ENCODE measurements at places on chromosomes 1 and 21.

GRCh38 chr1:82018319-82018718 is 217.6 kb downstream of the ADGRL2 start:
- no peak for DNase-seq

DNA sequence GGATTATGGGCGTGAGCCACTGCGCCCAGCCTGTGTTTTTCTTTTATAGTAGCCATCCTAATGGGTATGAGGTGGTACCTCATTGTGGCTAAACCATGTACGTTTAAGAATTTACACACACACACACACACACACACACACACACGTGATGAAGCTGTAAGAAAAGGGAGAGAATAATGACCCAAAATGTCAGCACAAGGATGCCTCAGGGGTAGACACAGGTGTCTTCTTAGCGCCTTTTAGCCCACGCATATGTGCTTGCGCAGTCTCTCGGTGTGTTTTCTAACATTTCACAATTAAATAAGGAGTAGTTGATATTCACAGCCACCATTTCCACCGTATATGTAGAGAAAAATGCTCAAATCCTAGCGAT is 782 bp upstream of the PFKL start:
- no peak for DNase-seq

GRCh38 chr1:181936269-181936668 is 125.2 kb downstream of the ZNF648 start:
- no peak for DNase-seq

DNA sequence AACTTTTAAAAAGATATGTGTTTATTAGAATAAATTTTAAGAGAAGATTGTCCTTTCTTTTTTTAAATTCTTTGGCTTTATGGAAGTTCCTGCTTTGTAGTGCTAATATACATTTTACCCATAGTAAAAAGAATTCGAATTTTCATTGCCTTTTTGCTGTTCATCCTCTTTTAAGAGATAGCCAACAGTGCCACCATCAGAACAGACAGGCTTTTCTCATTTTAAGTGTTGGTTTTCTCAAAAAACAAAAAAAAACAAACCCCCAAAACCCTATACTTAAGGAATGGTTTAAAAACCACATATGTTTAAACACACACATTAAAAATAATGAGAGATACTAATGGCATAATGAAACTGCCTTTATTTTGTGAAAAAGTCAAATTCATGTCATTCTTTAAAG is 118.8 kb downstream of the NEK7 start:
- no peak for DNase-seq

DNA sequence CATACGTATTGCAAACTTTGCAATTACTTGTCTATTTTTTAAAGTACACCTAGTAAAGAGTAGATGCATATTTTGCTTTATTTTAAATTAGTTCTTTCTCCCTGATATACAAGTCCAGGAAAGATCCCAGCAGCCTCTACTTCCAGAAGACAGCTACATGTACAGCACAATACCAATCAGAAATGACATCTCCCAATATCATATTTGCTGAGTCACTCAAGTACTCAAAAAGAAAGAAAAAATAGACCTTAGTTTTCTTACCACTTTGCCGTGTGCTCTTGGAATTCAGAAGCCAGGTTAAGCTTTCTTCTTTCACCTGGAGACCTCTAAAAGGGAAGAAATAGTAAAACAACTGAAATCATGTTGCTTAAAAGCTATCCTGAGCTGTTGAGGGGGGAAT is 412.6 kb upstream of the RUNX1 start:
- DNase-seq, result no peak

- no peak for DNase-seq
These were observed 39.0 kb upstream of the ARHGEF16 start for GRCh38 chr1:3415260-3416090.

DNA sequence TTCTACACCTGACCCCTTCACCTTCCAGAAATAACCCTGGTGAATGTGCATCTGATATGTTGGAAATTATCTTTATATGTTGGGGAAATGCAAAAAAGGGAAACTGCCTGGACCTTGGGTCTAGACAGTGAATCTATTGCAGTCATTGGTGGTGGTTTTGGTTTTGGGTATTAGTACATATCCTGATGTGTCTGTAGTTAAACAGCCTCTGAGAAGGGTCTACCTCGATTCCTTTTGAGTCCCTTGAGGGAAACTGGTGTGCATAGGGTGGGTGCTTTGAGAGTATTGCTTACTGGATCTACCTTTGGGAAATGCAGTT is 127.3 kb upstream of the KIAA0040 start:
- no peak for DNase-seq

GRCh38 chr1:232221802-232222499 is 408.0 kb downstream of the SIPA1L2 start:
- no peak for DNase-seq

- peak; percentile 63 for DNase-seq
These were observed 34.3 kb upstream of the PPP1R15B start for GRCh38 chr1:204445860-204446412.

DNA sequence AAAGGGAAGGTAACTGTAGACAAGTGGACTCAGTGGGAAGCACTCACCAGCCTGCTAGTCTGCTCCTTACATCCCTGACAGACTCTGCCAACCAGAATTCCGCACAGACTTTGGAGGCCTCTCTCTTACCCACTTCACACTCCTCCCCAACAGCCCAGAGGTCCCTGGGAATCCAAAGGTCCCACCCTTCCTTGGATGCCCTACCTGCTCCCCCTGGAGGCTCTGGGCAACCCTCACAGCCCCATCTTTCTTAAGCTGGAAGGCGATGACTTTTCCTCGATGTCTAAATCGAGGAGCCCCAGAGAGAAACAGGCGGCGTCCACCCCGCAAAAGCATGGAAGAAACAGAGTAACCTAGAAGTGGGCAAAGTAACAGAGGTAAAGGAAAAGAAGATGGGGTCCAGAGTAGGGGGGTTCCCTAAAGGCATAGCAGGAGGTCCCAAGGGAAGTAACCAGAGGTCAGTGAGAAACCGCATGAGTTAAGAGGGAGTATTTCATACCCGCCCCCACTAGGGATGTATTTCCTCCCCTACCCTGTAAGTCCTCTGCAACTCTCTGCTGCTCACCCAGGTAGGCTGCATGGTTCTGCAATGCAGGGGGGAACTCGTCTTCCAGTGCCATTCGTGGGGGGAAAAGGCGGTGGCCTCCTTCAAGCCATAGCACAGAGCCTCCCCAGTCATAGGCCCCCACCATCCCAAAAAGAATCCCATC is 8.4 kb downstream of the ITGA10 start:
- no peak for DNase-seq

- DNase-seq, result no peak
These were observed 10.6 kb downstream of the OR2W3 start for GRCh38 chr1:247905910-247906503.

- DNase-seq, result no peak
These were observed 2.2 kb downstream of the CELSR2 start for GRCh38 chr1:109251277-109252166.

DNA sequence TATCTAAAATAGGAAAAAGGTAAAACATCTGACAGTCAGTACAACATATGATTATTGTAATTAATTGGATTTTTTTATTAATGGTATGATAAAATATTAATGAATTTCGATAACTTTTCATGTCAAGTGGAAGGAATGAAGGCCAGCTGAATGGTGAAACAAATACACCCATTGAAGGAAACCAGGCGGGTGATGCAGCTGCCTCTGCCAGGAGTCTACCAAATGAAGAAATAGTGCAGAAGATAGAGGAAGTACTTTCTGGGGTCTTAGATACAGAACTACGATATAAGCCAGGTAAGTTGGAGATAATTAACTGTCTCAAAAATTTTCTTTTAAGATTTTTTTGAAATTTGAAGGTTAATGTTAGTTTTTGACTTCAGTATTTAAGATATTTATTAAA is 3.2 kb downstream of the SON start:
- no peak for DNase-seq

DNA sequence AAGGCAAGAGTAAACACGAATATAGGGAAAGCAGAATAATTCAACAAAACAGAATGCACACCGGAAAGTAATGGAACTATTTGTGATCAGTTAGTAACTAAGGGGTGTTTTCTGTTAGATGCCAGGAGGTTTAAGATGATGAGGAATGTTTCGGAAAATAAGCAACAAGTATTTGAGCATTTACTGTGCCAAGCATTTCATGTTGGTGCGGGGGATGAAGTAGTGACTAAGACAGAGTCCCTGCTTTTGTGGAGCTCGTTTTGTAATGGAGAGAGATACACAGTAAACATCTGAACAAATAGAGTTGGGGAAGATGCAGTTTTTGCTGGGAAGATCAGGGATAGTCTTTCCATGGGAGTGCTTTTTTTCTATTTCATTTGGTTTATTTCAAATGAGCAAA is 78.7 kb downstream of the DYRK1A start:
- no peak for DNase-seq

GRCh38 chr21:24897883-24898282 is 709.4 kb downstream of the MRPL39 start:
- DNase-seq, result no peak

- DNase-seq, result peak; percentile 53
These were observed 376 bp downstream of the SF3A3 start for GRCh38 chr1:37989361-37989930.

- no peak for DNase-seq
These were observed 133.2 kb downstream of the KCNJ6 start for GRCh38 chr21:37783016-37783415.

- DNase-seq, result no peak
These were observed 1.2 kb upstream of the DHRS3 start for GRCh38 chr1:12618965-12619791.

Measured in germinal center (tissue), 1 donor.